ENCODE measurements at places on chromosomes 3 and 15. TPM values are rescaled to one million over a fixed set of nuclear protein-coding genes. Genes with fewer than 3 reads are reported as not detected.

The SLC24A5 gene
- 3.4 TPM for total RNA-seq

The VWA5B2 gene
- not detected for total RNA-seq

GRCh38 chr3:28118087-28118486 lies 123.3 kb upstream of the CMC1 start:
- no peak for DNase-seq

DNA sequence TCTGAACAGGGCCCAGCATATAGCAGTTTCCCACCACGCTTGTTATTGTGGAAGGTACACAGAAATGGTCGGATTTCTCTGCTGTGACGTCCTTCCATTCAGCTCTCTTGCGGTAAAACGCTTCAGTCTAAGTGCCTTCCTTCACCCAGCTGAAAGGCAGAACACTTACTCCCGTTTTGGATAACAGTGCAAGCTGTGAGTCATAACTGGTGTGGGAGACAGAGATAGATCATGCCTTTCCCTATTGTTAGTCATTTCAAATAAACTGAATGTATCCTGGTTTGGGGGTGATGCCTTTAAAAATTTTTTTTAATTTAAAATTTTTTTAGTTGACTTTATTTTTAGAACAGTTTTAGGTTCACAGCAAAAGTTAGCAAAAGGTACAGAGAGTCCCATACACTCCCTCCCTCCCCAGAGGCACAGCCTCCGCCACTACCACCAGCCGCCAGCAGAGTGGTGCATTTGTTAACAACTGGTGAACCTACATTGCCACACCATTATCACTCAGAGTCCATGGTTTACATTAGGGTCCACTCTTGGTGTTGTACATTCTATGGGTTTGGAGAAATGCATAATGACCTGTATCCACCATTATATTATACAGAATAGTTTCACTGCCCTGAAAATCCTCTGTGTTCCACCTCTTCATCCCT lies 94.9 kb upstream of the NSMCE3 start:
- DNase-seq = no peak

GRCh38 chr3:124600765-124601164 lies 129.5 kb upstream of the UMPS start:
- DNase-seq = no peak

GRCh38 chr3:12768579-12769527 lies 9.8 kb upstream of the TMEM40 start:
- DNase-seq = no peak

All from lower leg skin (tissue), 4 donors.